ENCODE measurements at places on chromosomes 5 and 9.

GRCh38 chr9:133109931-133110650, 10.9 kb downstream of the RALGDS start:
- DNase-seq: no peak

GRCh38 chr5:129410488-129410887, 49.6 kb upstream of the ADAMTS19 start:
- no peak for DNase-seq

DNA sequence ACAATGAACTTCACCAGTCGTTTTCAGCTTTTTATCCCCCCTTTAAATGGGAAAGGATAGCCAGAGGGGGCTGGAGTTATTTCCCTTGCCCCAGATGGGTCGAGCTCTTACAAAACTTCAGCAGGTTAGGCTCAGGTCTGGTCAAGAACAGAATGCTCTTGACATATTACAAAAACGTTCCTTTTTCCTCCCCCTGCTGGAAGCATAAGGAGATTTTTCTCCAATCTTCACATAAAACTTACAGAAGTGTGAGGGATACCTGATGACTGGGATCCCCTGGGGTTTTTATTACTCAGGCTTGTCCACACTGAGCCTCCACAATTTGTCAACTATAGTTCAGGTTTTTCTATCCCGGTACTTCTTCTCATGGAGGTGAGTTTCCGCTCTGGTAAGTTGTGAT, 60.8 kb downstream of the CSF2 start:
- no peak for DNase-seq

DNA sequence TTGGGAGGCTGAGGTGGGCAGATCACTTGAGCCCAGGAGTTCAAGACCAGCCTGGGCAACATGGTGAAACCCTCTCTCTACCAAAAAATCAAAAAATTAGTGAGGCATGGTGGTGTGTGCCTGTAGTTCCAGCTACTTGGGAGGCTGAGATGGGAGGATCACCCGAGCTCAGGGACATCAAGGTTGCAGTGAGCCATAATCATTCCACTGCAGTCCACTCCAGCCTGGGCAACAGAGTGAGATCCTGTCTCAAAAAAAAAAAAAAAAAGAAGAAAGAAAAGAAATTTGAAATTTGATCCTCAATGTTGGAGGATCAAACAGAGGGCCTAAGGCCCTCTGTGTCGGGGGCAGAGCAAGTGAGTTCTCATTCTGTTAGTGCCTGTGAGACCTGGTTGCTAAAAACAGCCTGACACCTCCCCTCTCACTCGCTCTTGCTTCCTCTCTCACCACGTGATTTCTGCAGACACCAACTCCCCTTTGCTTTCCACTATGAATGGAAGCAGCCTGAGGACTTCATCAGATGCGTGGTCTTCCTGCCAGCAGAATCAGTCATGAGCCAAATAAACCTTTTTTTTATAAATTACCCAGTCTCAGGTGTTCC, 8.4 kb upstream of the GOLPH3 start:
- no peak for DNase-seq

GRCh38 chr9:126758916-126759585, 45.8 kb upstream of the ZBTB43 start:
- no peak for DNase-seq

DNA sequence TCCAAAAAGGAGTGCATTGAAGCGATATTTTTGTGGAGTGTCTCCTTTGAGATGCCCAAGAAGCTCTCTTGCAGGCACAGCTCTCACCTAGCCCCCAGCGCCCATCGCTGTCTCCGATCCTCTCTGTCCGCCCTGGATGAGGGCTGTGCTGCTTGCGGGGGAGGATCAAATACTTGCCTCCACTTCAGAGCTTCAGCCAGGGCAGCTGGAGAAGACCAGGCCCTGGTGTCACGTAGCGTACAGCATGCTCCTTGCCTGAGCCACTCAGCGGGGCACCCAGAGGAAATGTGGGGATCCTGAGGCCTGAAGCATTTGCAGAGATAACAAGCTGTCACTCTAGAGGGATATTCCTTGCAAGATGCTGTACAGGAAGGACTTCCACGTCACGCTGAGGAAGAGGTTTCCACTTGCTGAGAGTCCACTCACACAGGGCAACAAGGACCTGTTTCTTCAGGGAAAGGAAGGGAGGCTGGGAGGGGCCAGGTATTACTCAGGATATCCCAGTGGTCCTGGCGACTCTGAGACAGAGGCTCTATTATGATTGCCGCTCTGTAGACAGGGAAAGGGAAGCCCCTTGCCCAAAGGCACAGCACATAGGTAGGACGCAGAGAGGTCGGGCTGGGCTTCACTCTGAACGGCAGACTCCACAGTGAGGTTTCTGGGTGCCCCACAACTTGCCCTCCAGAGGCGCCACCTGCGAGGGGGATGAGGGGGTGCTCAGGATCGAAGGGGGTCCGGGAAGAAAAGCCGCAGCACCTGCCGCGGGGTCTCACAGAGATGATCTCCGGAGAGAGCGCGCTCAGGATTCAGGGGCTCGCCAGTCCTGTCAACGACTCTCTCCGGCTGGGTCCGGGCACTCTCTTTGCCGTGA, 64.0 kb downstream of the CRB2 start:
- DNase-seq: no peak
